ENCODE measurements at places on chromosomes 5 and 9.
A peak's percentile ranks its signal among the peaks of the same experiment; 100 is the strongest.

- no peak for DNase-seq
These were observed 27.6 kb downstream of the CRB2 start for GRCh38 chr9:123383512-123384170.

DNA sequence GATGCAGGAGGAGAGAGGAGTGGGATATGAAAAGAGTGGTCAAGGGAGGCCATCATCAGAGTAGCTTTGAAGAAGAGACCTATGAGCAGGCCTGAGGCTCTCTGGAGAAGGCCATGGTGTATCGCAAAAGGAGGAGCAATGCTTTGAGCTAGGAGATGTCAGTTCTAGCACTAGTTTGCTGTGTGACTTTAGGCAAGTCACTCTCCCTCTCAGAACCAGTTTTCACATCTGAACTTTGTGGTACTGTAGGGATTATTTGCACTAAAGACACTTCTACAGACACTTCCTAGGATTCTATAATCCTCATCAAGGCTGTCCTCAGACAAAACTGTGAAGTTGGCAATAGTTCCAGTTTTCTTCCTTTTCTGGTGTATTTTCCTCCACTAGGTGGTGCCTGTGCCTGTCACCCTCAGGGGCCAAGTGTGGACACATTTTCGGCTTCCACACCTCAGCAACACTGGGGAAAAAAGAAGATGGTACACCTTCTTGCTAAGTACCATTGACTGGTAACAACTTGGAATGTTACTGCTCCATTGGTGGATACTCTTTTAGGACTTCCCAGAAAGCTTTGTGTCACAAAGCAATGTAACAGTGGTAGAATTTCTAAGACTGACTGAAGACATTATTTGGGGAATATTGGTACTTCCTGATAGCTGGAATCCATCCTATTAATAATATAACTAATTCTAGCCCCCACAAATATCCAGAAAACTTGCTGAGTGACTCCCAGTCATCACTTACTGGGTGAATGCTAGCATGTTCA lies 9.9 kb downstream of the PAPPA start:
- DNase-seq, result peak; percentile 45

GRCh38 chr5:53006911-53007890 lies 18.0 kb downstream of the ITGA2 start:
- DNase-seq, result peak; percentile 54

DNA sequence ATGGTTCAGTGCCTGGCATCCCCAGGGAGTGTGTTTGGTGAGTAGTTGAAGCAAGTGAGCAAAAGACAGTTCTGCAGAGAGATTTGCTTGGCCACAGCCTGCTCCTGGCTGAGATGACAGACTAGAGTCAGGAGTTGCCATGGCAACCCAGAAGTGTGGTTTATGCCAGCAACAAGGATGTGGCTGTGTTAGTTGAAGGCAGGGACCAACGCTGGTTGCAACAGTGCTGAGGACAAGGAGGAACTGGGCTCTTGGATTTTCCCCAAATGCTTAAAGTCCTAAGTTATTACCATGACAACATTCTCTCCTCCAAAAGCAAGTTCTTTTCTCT lies 2.7 kb downstream of the NXNL2 start:
- DNase-seq, result peak; percentile 60

- no peak for DNase-seq
These were observed 175.2 kb downstream of the CACNA1B start for GRCh38 chr9:138052635-138053320.

GRCh38 chr5:41161271-41161670 lies 52.1 kb downstream of the C6 start:
- DNase-seq, result no peak

- no peak for DNase-seq
These were observed 158.7 kb downstream of the NFIB start for GRCh38 chr9:14155237-14155636.

GRCh38 chr9:91790917-91791316 lies 159.1 kb downstream of the ROR2 start:
- no peak for DNase-seq

DNA sequence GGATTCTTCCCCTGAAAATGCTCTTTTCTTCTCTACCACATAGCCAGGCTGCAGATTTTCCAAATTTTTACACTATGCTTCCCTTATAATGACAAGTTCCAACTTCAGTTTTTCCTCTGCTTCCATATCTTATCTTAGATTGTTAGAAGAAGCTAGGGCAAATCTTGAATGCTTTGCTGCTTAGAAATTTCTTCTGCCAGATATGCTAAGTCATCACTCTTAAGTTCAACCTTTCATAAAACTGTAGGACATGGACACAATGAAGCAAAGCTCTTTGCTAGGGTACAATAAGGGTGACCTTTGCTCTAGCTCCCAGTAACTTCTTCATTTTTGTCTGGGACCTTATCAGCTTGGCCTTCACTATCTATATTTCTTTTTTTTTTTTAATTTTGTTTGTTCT lies 88.7 kb downstream of the NXNL2 start:
- no peak for DNase-seq

DNA sequence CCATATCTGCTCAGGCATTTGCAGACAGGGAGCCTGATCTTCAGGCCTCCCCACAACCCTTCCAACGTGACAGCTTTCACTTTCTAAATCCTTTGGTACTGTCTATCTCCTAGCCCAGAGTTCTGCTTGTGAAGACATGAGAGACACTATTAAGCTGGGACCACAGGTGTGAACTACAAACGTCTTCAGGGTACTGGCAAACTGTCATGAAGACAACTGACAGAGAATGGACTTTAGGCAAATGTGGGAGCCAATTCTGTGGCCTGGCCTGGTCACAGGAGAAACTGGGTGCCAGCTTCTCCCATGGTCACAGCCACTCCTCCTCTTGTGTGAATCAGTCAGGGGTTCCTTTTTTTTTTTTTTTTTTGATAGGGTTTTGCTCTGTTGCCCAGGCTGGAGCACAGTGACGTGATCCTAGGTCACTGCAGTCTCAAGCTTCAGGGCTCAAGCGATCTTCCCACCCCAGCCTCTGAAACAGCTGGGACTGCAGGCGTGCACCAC lies 10.4 kb downstream of the TRIM14 start:
- DNase-seq, result no peak

DNA sequence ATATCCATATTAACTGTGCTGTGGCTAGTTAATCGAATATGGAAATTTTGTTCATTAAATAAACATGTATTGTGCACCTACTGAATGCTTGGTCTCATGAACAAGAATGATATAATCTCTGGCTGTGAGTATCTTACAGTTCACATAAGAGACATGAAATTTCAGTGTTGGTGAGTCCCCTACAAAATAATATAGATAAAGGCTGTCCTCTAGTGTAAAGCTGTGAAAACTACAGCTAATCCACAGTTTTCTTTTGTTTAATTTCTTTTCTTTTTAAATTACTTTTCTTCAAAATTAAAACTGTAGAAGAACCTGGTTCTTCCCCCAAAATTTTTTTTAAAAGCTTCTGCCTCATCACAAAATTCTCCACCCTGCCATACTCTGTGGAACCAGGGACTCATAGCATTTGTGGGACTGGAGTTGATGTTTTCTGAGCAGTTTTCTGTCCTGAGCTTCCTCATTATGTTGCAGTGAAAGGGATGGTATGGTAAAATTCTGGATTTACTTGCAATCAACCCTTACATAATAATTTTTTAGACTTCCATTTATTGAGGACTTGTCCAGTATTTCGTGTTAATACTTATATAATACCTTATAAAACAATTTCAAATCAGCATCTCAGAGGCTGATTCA lies 135.0 kb downstream of the STK32A start:
- peak; percentile 36 for DNase-seq

- DNase-seq, result peak; percentile 87
These were observed 98.8 kb upstream of the BASP1 start for GRCh38 chr5:17118631-17119030.

- DNase-seq, result no peak
These were observed 173.5 kb downstream of the FAM174A start for GRCh38 chr5:100708645-100709171.

DNA sequence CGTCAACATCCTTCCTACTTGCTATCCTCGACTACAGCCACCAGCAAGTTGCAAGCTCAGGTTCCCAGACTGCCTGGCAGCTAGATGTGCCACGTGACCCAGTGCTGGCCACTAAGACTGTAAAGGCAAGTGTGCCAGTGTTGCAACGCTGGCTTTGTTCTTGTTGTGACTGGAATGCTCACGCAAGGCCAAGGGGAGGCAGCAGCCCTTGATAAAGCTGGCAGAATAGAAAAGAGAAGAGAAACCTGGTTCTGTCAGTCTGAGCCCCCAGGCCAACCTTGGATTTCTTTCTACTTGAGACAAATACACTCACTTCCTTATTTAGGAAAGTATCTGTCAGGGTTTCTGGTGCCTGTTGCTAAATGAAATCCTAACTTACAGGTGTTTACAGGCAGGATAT lies 113.0 kb downstream of the KLHL3 start:
- DNase-seq, result peak; percentile 99

DNA sequence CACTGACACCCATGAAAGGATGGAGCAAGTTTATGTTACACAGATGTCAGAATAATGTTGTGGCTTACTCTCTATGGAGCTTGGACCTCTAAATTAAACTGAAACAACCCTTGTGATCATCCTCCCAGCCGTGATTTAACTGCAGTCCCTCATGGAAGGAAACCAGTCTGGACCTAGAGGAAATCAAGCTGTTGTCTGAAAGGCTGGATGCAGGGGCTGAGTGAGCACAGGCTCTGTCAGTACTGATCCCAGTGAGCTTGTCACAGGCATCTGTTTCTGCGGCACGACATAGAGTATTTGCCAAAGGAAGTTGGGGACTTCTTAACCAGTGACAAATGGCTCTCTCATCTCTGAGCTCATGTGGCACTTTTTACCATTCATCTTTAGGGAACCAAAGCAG lies 282.9 kb upstream of the MAP3K1 start:
- no peak for DNase-seq

DNA sequence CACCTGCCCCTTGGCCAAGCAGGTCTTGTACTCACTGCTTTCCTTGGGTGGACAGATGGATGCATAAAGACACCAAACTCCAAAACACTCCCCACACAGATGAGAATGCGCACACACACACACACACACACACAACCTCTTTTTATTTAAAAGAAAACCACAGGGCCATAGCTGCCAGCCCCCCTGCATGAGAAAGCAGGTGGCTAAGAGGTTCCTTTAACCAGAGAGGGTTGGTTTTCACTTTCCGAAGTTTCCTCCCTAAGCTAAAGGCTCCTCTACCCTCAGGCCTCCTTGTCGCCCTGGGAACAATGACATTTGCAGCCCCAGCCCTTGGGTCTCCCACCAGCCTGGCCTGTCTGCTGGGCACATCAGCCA lies 11.1 kb downstream of the NR5A1 start:
- no peak for DNase-seq

DNA sequence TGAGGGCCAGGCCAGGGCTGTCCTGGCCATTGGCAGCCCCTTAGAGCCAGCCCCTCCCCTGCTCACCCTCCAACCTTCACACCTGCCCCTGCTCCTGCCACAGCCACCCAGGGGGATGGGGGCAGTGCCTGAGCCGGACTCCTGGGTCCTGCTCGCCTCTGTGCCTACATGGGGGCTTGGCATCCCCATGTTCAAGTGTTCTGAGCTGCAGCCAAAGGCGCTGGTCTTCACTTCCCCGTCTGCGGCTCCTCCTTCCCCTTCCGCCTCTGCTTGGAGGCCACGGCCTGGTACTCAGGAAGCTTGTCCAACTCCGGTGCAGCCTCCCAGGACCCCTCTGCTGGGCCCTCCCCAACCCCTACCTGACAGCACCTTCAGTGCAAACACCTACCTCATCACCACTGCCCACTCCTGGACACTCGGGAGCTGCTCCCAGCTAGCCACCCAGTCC lies 2.3 kb upstream of the DNLZ start:
- no peak for DNase-seq

GRCh38 chr5:175696139-175696854 lies 38.4 kb downstream of the HRH2 start:
- DNase-seq, result peak; percentile 60

- DNase-seq, result no peak
These were observed 253.9 kb upstream of the MAP3K1 start for GRCh38 chr5:56561455-56561854.

GRCh38 chr5:107544967-107545366 lies 125.8 kb downstream of the EFNA5 start:
- DNase-seq, result no peak

DNA sequence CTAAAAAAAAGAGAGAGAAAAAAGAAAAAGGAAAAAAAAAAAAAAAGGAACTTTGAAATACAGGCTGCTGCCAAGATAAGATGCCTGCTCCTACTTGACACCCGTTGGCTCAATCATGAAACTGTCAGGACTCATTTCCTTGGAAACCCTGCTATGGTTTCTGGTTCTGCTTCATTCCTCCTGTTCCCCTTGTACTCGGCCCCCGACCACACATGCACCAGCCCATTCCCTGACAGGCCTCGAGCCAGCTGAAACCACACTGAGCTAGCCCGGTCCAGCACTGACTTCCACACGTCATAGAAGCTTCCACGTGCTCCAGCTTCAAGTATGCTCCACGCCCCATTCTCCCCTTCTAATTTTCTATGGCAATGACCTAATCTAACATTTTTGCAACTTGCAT lies 93.2 kb downstream of the MYO10 start:
- DNase-seq, result no peak

DNA sequence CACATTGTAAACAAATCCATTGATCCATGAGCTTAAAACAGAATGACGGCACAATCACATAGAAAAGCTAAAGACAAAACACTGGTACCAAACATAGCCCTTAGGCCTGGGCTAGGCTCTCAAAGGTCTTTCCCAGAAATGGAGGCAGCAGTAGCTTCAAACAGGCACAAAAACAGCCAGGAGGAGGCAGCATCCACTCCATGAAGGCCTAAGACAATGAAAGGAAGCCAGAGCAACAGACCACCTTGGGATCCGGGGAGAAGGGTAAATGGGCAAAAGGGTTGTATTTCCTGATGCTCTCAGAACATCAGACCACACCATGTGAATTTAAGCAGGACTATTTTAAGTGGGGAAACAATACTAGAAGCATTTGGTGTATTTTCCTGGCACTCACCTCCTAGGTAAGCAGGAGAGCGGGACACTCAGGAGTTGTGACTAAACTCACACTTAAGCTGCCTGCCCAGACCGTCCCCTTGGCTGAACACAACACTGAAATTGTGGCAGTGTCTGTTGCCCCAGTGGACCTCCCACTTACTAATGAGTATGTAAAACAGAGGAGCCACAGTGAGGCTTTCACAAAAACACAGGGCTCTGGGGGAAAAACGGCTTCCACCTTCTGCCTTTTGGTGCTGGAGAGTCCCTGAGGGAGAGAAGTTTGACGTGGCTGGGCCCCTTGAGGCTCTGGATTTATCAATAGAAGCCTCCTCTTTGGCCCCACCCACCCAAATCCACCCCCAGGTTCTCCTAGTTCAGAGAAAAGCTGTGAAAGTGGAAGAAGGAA lies 11.9 kb downstream of the GNPDA1 start:
- peak; percentile 43 for DNase-seq

GRCh38 chr5:135127439-135128240 lies 93.6 kb upstream of the PITX1 start:
- peak; percentile 98 for DNase-seq

GRCh38 chr5:54829102-54829501 lies 156.3 kb downstream of the ESM1 start:
- no peak for DNase-seq
